ENCODE measurements at places on chromosomes 16 and 17.

GRCh38 chr16:17412791-17413190 lies 58.0 kb downstream of the XYLT1 start:
- DNase-seq: no peak

DNA sequence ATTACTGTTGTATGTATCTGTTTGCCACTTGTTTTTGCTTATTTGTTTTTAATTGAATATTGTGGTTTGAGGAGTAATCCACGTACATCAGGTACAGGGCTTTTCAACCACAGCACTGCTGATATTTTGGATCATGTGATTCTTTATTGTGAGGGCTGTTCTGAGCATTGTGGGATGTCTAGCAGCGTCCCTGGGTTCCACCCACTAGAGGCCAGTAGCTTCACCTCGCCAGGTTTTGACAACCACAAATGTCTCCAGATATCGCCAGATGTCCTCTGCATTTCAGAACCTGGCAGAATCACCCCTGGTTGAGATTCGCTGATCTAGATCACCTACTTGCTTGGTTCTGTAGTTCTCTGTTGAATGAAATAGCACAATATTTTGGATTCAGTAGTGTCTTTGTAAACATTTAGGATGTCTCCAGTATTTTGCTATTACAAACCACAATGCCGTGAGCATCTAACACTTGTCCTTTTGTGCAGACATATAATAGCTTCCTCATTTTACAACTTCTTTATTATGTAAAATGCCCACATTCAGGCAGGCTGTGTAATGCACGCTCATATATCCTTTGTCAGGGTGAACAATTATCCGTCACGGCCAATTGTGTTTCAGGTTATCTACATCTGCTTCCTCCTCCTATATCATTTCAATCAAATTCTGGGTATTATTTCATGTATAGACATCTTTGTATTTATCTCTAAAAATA lies 380.3 kb downstream of the SNX29 start:
- DNase-seq: no peak

- no peak for DNase-seq
Observed at GRCh38 chr17:61669522-61669921, 78.5 kb upstream of the NACA2 start.

DNA sequence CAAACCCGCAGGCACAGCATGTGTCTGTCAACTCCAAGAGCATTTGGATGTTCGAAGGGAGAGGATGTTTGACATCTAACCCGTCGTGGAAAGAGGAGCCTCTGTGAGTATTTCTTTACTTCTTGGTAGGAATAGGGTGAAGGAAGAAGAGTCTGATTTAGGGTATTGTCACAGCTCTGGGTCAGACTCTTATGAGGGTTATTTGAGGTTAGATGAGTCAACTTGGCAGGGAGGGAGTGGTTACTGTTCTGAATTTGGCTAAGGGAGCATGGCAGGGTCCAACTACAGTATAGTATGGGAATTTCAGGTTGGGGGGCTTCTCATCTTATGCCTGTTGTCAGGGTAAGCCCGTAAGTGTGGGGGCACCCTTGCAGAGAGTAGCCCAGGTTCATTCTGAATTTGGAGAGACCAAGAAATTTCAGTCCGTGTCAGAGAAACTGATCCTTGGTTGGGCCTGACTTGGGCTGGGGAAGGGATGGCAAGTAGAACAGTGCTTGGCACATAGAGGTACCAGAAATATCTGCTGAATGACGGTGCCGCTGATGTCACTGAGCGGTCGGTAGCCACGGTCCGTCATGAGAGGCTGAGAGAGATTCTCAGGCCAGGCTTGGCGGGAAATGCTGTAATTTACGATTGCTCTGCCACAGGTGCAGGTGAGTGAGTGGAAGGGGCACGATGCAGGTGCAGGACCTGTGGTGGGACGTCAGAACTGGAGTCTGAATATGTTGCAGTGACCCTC lies 43.2 kb downstream of the MYH3 start:
- no peak for DNase-seq

- no peak for DNase-seq
Observed at GRCh38 chr17:81667754-81668153, 1.2 kb downstream of the CCDC137 start.

- no peak for DNase-seq
Observed at GRCh38 chr16:5575121-5575520, 477.5 kb upstream of the EEF2KMT start.

GRCh38 chr17:60371818-60372510 lies 20.0 kb downstream of the USP32 start:
- DNase-seq: no peak

DNA sequence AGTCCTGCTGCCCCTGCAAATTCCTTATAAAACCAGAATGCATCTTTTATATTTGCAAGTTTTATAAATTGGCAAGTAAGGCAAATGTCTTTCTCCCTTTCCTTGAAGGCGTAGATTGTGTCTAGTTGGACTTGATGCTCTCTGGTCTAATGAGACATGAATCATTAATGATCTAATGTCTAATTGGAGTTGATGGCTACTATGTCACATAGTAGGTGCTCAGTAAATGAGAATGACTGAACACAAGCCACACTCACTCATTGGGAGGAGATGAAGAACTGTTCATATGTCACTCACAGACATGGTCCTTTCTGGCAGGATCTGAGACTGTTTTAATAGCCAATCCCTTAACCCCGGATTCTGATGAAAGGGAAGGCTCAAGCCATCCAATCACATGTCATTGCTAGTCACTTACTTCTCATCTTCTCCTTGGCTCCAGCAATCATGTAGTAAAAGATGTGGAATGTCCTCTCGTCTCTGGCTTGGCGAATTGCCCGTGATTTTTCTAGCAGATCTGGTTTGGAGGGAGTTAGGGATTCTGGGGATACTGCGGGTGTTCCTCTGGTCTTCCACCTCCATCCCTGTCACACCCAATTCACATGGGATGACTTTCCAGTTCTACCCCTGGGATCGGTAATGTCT lies 81.0 kb downstream of the MYH11 start:
- no peak for DNase-seq

DNA sequence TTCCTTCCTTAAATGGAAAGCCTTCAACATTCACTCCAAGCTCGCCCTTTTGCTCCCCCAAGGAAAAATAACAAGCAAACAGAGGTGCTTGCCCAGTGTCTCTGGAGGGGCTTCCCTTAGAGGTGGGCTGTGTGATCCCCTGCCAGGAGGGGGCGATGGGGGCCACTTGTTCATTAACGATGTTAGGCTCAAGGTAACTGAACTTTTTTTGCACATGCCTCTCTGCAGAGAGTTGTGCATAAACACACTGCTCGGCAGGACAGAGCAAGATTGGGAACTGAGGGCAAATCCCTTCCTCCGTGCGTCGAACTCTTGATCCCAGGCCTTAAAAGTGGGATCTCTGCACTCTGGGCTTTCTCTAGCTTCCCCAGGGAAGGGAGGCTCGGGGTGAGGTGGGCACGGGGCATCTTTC lies 15.5 kb upstream of the NAGLU start:
- no peak for DNase-seq

DNA sequence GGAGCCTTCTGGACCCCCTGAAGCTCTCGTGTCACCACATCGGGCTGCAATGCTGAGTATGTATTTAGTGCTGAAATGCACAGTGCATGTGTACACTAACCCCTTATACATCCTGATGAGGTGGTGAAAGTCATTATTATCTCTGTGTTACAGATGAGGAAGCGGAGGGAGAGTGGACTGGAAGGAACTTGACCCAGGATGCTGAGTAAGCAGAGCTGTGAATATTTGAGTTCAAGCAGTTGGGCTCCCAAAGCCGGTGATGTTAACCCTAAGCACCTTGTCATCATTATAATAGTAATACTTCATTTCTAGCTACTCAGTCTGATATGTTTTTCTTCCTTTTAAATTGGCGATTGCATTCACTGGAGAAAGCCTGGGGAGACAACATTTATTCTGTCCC lies 25.9 kb upstream of the NKD1 start:
- no peak for DNase-seq

GRCh38 chr16:85370881-85371651 lies 242.1 kb upstream of the GSE1 start:
- no peak for DNase-seq

- no peak for DNase-seq
Observed at GRCh38 chr16:28549301-28549899, 4.3 kb upstream of the SGF29 start.

- no peak for DNase-seq
Observed at GRCh38 chr17:63364944-63365343, 81.2 kb downstream of the CYB561 start.

DNA sequence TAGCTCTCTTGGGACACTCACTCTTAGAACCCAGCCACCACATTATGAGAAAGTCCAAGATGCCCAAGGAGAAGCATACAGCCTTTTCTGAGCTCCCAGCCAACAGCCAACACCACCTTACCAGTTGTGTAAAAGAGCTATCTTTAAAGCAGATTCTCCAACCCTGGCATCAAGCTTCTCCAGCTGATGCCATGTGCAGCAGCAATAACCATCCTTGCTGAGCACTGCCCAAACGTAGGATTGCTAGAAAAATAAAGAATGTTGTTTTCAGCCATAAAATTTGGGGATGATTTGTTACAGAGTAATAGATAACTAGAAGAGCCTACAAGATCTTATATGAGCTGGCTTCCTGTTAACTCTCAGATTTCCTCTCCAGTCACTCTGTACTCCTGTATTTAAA lies 443.7 kb upstream of the DYNLRB2 start:
- no peak for DNase-seq

GRCh38 chr17:67982034-67982640 lies 14.1 kb downstream of the C17orf58 start:
- no peak for DNase-seq

Measured in activated CD4-positive, alpha-beta T cell treated with anti-CD3 and anti-CD28 coated beads, Interleukin-2, amount 50 U/mL, for 48 hours (primary cell).